Endodermal cell (in vitro differentiated cells): ENCODE measurements at places on chromosomes 11 and 22.

- no peaks in the 10 kb centered on the region for H3K4me1 ChIP-seq
- peaks cover 43% of the 10 kb centered on the region for H3K27me3 ChIP-seq
- H3K36me3 ChIP-seq: no peaks in the 10 kb centered on the region
- DNase-seq: no peak
- no peak overlapping the region for H3K27ac ChIP-seq
Observed at GRCh38 chr11:85752890-85753581, 57.9 kb downstream of the SYTL2 start.

DNA sequence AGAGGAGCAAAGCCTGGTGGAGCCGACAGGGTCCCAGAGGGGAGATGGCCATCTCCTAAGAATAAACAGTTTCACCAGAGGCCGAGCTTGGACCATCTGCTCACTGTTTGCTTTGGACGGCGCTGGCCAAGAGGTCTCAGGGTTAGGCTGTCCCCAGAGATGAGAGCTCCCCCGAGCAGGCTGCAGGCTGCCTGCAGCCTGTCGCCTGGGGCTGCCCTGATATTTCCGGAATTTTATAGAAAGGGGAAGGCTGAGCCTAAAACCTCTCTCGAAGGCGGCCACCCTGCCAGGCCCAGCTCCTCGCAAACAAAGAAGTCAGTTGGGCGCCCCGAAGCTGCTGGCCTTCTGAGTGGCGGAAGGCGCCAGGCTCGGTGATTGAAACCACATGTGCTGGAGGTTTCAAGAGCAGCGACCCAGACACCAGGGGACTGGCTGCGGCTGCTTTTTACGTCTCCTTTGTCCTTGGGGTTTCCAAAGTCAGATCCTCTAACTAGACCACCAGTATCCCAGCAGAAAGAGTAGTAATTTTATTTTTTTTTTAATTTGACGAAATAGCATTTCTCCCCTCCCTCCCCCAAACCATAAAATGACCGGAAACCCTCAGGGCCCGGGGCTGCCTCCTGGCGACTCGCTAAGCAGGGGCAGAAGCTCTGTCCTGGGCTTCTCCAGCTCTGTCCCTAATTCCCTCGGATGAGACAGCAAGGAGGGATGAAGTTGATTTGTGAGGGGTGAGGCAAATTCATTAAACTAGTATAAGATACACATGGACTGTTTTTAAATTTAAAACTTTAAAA, 57.4 kb downstream of the CLMP start:
- H3K4me1 ChIP-seq: no peaks in the 10 kb centered on the region
- no peak overlapping the region for H3K4me3 ChIP-seq
- DNase-seq: peak; percentile 85
- peak overlapping the region; percentile 92 for H3K27ac ChIP-seq
- H3K36me3 ChIP-seq: peaks cover 46% of the 10 kb centered on the region

DNA sequence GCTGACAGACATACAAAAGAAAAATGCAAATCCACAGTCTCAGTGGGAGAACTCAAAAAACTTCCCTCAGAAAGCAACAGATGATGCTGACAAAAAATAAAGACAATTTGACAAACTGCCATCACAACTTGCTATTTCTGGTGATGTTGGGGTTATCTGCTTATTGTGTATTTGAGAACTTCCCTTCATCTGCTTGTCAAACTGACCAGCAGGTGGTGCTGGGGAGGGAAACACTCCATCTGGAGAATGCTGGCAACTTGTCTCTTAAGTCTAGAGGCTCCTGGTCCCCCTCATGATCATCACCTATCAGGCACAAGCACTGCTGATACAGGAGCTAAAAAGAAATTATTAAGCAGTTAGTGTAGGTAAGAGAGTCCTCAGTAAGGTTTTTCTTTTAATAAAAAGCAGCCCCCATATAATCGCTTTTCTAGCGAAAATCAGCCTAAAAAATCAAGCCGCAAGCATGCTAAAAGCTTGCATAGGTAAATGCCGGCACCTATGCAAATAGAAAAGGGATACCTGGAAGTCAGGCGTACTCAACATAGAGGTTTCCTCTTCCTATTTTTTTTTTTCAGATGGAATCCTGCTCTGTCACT, 9.8 kb upstream of the FAM111B start:
- H3K36me3 ChIP-seq: no peaks in the 10 kb centered on the region
- no peak overlapping the region for H3K27ac ChIP-seq
- H3K27me3 ChIP-seq: no peaks in the 10 kb centered on the region
- no peaks in the 10 kb centered on the region for H3K4me1 ChIP-seq
- DNase-seq: peak; percentile 83

- H3K27ac ChIP-seq: no peak overlapping the region
- H3K4me3 ChIP-seq: no peak overlapping the region
- no peaks in the 10 kb centered on the region for H3K27me3 ChIP-seq
- H3K4me1 ChIP-seq: no peaks in the 10 kb centered on the region
- H3K36me3 ChIP-seq: no peaks in the 10 kb centered on the region
Observed at GRCh38 chr22:28141614-28142013, 222.6 kb upstream of the PITPNB start.

- no peak overlapping the region for H3K27ac ChIP-seq
- DNase-seq: no peak
- peaks cover 18% of the 10 kb centered on the region for H3K27me3 ChIP-seq
- no peaks in the 10 kb centered on the region for H3K4me1 ChIP-seq
- H3K4me3 ChIP-seq: no peak overlapping the region
Observed at GRCh38 chr11:36574486-36574885, 6.7 kb downstream of the RAG1 start.

DNA sequence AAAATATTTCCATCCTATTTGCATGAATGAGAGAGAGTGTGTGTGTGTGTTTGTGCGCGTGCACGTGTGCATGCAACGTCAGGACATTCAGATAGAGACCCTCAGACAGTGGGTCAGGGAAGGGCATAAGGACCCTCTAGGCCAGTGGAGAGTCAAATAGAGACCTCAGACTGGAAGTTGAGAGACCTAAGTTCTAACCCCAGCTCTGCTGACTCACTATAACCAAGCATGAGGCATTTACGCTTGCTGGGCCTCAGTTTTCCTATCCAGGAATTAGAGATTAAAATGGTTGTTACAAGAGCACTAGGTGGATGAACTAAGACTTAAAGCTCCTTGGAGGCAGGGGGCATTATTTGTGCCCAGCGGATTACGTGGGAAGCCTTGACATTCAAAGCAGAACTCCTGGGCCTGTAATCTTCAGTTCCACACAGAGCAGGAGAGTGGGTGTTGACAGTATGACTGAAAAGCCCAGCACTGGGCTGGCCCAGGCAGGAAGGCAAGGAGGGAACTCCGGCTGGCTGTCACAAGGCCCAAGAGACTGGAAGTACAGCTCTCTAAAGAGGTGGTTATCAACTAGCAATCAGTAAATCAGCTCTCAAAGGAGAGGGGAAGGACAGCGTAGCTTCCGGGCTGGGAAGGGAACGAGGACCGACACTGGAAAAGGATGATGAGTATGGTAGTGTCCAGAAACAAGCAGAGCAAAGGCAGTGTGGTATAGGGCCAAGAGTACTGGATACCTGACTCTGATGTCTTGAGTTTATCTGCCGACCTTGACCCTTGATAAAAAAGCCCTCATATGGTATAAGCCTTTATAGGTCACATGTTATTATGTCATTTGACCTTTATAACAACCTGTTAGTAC, 9.2 kb downstream of the RHOG start:
- H3K36me3 ChIP-seq: peaks cover 60% of the 10 kb centered on the region
- H3K4me1 ChIP-seq: peaks cover 6% of the 10 kb centered on the region
- H3K4me3 ChIP-seq: no peak overlapping the region
- H3K27ac ChIP-seq: no peak overlapping the region
- DNase-seq: no peak

GRCh38 chr11:17877886-17878285, 135.0 kb downstream of the SERGEF start:
- H3K27ac ChIP-seq: no peak overlapping the region
- H3K27me3 ChIP-seq: no peaks in the 10 kb centered on the region
- H3K4me3 ChIP-seq: no peak overlapping the region
- peaks cover 6% of the 10 kb centered on the region for H3K4me1 ChIP-seq
- H3K36me3 ChIP-seq: no peaks in the 10 kb centered on the region

DNA sequence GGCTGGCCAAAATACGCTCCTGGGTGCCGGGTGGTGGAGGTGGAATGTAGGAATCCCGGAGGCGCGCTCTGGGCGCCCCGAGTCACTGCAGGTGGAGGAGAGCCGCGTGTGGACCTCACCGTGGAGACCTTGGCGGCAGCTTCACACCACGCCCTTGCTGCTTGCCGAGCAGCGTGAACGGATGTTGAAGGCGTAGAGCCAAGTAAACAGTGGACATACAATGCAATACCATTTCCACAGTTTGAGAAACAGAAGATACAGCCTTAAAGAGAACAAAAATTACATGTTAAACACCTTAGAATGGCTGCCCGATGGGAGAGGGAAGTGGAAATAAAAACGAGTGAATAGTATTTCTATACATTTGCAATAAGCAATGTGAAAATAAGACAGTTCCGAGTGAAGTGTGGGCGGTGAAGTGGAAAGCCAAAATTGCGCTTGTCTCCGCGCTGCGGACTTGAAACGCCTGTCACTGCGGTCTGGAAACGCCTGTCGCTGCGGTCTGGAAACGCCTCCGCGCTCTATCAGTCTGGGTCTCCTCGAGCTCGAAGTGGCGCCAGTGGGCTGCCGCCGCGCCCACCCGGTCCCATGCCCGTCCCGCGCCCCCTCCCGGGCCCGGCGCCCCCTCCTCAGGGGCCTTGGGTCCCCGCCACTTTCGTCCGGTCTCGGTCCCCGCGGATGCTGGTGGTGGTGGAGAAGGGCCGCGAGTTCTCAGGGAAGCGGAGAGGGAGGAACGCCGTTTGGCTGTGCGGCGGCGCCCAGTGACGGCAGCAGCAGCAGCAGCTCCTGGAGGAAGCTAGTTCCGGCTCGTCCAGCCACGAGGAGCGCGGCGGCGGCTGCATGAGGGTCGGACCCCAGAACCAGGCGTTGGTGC, 1.6 kb downstream of the NCR3LG1 start:
- DNase-seq: peak; percentile 91
- H3K36me3 ChIP-seq: no peaks in the 10 kb centered on the region
- peak overlapping the region; percentile 81 for H3K4me3 ChIP-seq
